ENCODE measurements at places on chromosomes 16 and 17.

GRCh38 chr17:57666946-57667345, 78.2 kb downstream of the CCDC182 start:
- DNase-seq = no peak

- DNase-seq = no peak
Observed at GRCh38 chr17:58530655-58531054, 16.2 kb upstream of the MTMR4 start.

DNA sequence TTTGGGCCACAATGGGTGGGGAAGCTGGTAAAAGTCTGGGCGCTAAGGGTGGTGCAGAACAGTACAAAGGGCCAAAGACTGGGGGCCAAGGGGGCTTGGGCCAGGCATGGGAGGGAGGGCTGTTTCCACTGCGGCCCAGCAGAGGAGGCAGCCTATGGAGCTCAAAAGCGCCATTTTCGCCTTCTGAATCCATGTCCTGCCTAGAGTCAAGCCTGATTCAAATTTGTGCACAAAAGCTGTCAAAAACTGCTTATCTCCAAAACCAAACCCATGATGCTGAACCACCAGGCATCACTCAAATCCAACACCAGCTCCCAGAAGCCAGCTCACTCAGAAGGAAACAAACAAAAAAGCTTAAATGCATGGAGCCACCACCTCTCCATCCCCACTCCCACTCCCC, 16.0 kb downstream of the COG7 start:
- no peak for DNase-seq

DNA sequence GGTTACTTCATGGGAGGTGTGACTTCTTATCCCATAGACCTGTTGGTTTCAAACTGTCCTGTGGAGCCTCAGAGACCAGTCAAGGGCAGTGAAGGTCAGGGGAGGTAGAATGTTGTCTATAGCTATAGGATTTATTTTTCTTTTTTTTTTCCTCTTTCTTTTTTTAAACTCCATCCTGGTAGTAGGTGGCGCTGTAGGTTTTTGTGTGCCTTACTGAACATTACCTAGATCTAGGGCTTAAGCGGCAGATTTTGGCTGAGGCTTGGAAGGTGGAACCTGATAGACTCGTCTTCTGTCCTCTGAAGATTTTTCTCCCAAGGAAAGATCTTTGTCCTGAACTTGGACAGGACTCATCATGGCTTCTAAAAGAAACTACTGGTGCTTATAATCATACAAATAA, 8.2 kb upstream of the LASP1NB start:
- no peak for DNase-seq

- DNase-seq = no peak
Observed at GRCh38 chr16:89020925-89021595, 44.1 kb upstream of the CBFA2T3 start.

- no peak for DNase-seq
Observed at GRCh38 chr16:57284209-57284951, at the start of gene PLLP. TSS of gene PLLP (minus strand) at chr16:57284672. CDS start at chr16:57284540, 132 bp downstream.

DNA sequence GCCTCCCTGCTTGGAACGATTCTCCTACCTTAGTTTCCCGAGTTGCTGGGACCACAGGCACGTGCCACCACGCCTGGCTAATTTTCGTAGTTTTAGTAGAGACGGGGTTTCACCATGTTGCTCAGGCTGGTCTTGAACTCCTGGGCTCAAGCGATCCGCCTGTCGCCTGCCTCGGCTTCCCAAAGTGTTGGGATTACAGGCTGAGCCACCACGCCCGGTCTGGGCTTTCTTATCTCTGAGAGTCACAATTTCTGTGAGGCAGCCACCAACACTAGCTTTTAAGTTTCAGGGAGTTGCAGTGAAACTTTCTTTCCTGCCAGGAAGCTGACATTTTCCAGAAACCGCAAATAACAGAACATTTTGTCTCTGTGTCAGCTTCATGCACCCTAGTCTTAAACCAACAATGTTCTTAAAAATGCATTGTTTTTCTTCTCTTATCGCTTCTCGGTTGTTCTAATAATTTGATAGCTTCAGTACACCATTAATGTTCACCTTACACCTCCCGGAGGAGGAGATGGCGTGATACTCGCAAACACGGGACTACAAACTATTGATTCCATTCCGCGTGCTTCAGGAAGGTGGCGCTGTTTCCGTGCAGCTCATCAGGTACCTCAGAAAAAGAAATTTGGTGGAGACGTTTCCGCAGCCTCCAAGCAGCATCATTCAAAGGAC, 7.4 kb upstream of the DHRS7B start:
- DNase-seq = peak; percentile 49

DNA sequence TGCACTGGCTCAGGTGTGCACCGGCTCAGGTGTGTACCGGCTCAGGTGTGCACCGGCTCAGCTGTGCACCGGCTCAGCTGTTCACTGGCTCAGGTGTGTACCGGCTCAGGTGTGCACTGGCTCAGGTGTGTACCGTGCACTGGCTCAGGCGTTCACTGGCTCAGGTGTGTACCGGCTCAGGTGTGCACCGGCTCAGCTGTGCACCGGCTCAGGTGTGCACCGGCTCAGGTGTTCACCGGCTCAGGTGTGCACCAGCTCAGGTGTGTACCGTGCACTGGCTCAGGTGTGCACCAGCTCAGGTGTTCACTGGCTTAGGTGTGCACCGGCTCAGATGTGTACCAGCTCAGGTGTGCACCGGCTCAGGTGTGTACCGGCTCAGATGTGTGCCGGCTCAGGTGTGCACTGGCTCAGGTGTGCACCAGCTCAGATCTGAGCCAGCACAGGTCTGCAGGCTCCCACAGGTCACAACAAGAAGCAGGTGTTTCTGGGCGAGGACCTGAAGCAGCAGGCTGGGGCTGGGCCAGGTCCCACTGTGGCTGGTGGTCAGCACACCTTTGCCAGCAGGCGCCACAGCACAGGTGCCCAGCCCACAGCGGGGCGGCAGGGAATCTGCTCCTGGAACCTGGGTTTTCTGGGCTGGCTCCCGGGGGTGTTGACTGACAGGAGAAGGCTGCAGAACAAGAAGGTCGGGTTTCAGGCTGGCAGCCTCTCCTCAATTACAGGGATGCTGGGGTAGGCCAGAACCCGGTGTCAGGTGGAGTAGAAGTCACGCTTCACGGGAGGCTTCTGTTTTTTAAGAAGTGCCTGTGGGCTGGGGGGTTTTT, 17.2 kb downstream of the METRNL start:
- DNase-seq = no peak

DNA sequence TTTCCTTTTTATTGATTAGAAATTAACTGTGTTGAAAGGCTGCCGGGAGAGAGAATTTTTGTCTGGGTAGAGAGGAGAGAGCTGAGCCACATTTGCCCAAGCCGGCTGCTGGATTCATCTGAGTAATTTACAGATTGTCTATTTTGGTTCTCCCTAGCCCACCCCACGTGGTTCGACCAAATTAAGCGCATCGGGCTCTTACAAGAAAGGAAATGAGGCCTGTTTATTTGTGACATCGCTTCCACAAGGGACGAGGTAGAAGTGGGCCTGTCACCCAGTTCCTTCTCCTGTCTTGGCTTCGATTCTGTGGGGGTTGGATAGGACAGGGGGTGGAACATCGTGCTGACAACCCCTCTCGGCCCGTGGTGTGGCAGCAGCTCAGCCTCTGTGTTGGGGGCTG, 42.9 kb downstream of the SYT17 start:
- DNase-seq = no peak

DNA sequence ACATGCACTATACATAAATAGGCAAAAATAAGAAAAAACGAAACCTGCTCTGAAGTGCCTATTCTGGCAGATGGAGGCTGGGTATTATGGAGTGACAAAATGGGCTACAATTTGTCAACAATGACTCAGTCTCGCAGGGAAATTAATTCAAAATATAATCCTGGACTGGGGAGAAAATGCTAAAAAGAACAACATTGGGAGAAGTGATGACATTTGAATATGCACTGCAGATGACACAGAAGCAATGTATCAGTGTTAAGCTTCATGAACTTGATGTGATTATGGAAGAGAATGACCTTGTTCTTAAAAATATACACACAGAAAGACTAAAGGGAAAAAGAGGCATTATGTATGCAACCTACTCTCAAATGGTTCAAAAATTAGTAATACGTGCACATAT, 74.8 kb upstream of the PSMD7 start:
- DNase-seq = no peak

DNA sequence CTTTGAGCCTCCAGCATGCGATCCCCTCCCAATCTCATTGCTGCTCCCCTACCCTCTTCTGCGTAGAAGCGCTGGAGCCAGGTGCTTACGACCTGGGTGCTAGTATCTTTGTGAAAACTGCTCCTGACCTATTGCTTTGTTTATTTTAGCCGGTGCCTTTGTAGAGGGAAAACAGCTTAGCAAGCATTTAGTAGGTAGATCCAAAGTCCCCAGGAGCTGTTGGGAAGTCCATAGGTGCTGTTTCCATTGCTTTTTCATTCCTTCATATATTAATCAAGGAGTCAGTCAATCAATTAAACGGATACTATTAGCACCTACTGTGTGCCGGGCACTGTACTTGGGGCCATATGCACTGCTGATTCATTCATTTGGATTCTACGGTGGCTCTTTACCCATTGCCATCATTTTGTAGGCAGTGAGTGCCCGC, 497.6 kb downstream of the WWOX start:
- DNase-seq = no peak

DNA sequence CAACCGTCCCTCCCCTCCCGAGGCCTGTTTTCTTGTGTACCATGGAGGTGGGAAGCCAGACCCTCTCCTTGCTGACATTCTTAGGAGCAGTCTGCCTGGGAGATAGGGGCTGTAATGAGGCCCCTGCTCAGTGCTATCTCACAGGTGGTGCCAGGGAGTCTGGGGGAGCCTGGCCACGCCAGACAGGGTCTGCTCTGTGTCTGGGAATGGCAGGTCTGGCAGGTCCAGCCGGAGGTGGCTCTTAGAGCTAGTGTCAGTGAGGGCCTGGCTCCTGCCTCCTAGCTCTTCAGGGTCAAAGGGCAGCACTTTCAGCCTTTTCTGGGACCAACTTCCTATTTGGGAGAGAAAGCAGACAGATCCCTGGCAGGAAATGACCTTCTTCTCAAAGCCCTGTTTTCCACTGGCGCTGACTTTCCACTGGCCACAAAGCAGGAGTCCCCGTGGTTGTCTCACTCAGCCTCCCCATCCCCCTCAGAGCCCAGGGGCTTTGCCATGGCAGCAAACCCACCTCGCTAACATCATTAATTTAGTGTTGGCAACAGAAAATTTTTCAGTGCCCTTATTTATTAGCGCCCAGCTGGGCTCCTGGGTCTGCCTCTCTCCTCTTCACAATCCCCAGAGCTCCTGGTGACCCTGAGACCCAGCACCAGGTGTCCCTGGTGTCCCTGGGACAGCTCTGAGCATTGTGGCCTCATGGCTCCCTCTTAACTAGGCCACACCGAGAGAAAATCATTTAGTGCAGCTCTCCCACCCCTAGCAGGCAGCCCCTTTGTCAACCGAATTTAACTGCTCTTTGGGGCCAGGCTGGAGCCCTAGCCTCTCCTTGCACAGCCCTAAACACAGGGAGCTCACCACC, 24.0 kb upstream of the DOK4 start:
- no peak for DNase-seq

DNA sequence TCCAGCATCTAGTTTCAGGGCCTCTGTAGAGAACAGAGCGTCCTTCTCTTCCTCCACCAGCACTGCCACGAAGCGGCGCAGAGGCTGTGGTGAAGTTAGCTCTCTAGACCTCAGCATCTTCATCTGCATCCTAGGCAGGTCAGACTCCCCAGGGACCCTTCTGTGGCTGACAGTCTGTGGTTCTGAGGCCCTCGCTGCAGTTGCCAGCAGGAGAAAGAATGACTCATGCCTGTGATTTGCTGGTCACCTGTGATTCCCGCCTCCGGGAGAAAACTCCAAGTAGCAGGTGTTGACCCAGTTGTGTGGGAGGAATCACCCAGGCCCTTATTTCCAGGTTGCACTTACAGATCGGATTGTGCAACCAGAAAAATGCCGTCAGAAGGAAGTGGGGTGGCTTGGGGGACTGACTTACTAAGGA, 117.3 kb upstream of the CACNG5 start:
- DNase-seq = no peak

GRCh38 chr17:74249590-74250270, 24.3 kb upstream of the DNAI2 start:
- DNase-seq = no peak

DNA sequence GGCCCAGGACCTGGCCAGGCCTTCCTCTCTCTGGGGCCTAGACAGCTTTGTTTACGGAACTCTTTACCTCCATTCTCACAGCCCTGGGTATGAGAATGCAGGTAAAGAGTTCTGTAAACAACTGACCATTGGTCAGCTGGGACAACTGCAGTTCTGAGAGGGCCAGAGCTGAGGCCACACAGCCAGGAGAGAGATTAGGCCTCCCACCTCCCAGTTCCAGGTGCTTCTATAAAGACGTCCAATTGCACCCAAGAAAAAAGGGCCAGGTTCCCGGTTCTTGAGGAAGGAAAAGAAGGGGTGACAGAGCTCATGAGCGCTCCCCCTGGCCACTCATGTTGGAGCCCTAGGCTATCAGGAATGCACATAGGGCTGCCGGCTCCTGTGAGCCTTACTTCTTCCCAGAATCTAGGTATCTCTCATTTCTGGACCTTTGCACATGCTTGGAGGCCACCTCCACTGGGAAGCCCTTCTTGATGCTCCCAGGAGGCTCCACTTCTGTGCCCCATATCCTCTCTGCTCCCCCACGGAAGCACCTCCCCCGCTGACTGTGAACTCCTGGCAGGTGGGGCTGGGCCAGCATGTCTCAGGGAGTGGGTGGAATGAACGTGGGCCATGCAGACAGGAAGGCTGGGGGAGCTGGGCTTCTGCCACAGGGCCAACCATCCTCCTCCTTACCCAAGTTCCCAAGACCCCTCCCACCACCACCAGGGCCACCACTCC, 13.1 kb downstream of the CNGB1 start:
- no peak for DNase-seq

GRCh38 chr17:33523577-33523981, 230.5 kb upstream of the ASIC2 start:
- DNase-seq = no peak
